ENCODE measurements at places on chromosomes 5 and 9.

- DNase-seq = no peak
These were observed 8.7 kb downstream of the ASTN2 start for GRCh38 chr9:117405950-117406705.

DNA sequence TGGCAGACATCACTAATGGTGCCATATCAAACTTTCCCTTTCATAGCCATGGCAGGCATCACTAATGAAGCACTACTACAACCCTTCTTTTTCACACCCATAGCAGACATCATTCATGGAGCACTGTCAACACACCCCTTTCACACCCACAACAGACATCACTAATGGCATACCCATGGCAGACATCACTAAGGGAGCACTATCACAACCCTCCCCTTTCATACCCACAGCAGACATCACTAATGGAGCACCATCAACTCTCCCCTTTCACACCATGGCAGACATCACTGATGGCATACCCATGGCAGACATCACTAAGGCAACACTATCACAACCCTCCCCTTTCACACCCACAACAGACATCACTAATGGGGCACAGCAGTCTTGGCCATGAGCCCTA is 33.7 kb downstream of the LAMC3 start:
- no peak for DNase-seq

DNA sequence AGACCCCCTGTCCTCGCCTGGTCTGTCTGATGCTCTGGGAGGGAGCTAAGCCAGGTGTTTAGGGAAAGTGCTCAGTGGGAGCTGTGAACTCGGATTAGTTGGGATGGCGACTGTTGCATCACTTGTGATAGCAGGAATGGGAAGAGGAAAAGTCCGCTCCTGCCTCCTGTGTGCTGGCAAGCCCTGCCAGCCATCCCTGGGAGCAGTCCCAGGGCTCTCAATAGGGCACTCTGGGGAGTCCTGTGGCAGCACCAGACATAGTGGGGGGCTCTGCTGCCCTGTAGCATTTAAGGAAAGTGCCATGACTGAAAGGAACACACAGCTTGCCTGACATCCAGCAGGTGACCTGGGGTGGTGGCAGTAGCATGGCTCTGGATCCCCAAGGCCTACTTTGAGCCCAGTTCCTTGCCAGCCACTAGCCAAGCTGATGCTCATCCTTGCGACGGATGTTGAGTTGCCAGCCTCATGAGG is 81.5 kb downstream of the AMBP start:
- DNase-seq = no peak

DNA sequence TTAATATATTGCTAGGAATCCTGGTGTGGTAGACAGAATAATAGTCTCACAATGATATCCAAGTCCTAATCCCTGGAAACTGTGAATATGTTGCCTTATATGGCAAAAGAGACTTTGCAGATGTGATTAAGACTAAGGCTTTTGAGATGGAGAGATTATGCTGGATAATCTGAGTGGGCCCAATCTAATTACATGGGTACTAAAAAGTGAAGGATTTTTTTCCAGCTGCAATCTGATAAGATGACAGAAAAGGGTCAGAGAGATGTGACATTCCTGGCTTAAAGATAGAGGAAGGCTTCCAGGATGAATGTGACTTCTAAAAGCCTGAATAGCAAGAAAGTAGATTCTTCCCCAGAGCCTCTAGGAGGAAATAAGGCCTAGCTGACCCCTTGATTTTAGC is 80.7 kb upstream of the MPDZ start:
- peak; percentile 4 for DNase-seq

- DNase-seq = no peak
These were observed 73.0 kb downstream of the TMEM161B start for GRCh38 chr5:88195636-88196035.

DNA sequence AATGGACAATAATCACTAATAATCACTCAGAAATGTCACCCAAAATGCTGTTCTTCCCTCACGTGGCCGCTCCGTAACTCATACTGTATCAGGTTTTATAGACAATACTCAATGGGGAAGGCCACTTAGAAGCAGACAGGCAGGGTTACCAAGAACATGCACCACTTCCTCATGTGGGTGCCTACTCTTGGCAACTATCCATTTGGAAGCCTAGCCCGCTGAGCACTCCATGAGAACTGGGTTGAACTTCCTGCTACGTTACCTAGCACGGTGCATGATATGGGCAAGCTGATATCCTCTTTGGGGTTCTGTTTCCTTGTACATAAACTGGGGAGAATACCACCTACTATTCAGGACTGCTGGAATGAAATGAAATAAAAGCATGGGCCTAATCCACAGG is 14.3 kb downstream of the DAP start:
- DNase-seq = no peak

DNA sequence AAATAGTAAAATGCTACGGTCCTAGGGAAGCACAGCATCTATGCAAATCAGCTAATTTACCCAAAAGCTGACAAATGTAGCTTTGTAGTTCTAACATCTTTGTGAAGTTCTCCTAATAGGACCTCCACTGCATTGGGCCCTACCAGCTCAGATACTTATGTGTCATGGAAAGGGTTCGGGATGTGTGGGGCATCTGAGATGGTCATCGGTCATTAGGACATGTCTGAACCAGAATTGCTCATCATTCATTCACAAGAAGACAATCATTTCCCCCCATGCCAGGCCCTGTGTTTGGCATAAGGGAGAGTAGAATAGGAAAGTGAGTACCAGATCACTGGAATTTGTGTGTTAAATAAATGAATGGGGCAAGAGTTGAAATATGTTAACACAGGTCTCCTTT is 35.7 kb downstream of the PWWP2A start:
- no peak for DNase-seq

- peak; percentile 70 for DNase-seq
These were observed 417 bp downstream of the SRD5A1 start for GRCh38 chr5:6633469-6634245.

- DNase-seq = peak; percentile 66
These were observed 2.0 kb upstream of the ADAMTS6 start for GRCh38 chr5:65483546-65484346.

DNA sequence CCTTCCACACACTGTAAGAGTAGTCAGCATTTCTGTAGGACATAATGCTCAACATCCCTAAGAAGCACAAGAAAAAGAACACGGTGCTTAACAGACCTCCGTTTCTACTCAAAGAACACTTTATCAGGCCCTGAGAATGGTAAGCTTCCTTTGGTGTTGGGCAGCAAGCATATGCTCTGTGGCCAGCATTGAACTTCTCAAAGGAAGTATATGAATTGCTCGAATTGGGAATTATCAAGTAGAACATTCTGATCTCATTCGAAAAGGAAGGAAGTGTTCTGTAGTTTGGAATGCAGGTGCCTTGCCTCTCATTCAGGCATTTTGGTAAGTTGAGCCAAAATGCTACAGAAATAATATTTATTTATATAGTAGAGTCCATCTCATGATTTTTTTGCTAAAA is 61.0 kb downstream of the C5 start:
- DNase-seq = no peak

- DNase-seq = peak; percentile 37
These were observed 384.6 kb downstream of the SPOCK1 start for GRCh38 chr5:137114529-137114928.

- DNase-seq = no peak
These were observed 11.1 kb upstream of the CTSL start for GRCh38 chr9:87714819-87715218.

GRCh38 chr5:170581211-170581610 is 77.4 kb downstream of the KCNIP1 start:
- no peak for DNase-seq

GRCh38 chr5:124737651-124738050 is 8.8 kb downstream of the ZNF608 start:
- DNase-seq = no peak

DNA sequence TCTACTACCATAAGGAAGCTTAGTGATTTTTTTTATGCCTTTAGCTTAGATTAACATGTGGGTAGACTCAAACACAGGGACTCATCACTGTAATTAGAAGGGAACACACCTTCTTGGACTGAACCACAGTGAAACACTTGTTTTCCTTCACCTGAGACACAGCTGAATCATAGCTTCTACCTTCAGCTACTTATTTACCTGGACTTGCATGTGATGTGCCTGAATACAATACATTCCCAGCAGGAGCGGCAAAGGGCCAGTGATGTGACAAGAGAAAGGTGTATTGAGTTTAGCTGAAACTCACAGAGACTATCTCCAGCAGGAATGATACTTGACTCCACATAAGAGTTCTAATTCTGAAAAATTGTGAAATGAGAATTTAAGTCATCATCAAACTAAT is 37.8 kb downstream of the GRAMD2B start:
- DNase-seq = no peak

DNA sequence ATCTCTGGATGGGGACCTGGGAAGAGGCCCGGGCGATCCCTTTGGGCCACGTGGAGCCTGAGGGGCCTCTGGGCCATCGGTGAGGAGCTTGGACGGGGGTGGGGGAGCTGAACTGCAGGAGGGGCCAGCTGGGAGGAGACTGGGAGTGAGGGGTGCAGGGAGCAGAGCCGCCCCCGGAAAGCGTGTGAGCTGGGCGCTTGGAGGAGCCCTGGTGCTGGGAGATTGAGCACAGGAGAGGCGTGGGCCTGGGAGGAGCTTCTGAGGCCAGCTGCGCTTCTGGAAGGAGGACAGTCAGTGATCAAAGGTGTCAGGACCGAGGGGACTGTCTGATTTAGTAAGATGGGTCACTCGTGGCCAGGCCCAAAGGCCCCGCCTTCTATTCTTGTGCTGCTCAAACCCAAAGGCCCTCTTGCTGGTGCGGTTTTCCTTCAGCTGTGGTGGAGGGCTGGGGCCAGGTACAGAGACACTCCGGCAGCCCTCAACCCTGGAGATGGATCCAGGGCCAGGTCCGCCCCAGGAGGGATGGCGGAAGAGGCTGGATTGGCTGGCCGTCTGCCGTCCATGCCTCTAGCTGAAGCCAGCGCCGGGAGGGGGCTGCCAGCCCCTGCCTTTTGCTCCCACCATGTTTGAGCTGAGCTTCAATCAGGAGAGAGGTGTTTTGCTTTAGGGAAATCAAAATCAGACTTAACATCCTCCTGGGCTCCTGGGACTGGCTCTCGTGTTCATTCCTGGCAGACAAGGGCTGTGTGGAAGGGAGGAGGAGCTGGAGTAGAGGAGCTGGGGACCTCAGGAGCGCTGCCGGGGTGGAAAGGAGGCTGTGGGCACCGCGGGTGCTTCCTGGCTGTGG is 21.6 kb downstream of the NCS1 start:
- DNase-seq = peak; percentile 69

DNA sequence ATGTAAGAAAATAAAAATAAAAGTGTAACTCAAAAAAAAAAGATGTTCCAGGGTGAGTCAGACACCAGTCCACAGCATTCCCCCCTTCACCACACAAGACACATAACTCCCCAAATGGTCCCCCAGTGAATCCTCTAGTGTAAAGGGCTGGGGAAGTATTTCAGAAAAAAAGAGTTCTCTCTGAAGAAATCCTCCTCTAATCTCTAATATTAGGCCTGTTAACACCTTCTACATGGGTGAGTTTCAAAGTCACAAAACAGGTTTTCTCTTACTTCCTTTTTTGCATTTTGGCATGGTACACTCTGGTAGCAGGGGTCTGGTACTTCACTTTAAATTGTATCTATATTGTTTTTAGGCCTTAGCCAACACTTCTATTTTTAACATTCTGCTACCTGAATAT is 28.2 kb downstream of the RNF145 start:
- no peak for DNase-seq

DNA sequence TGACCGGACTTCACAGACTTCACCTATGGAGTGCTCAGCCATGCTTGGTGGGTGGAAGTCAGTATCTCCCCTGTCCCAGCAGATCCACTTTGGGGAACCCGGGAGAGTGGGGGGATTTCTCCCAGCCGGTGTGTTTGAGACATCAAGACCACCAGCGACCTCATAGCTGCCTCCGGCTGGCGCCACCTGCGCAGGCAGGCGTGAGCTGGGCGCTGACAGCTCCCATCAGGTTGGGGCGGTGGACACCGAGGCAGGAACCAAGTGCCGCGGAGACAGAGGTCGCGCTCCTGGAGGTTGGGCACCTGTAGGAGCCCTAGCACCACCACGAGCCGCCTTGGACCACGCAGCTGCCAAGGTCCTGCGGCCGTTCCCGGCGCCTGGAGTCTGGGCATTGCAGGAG is 124.0 kb upstream of the LARP1 start:
- DNase-seq = no peak

DNA sequence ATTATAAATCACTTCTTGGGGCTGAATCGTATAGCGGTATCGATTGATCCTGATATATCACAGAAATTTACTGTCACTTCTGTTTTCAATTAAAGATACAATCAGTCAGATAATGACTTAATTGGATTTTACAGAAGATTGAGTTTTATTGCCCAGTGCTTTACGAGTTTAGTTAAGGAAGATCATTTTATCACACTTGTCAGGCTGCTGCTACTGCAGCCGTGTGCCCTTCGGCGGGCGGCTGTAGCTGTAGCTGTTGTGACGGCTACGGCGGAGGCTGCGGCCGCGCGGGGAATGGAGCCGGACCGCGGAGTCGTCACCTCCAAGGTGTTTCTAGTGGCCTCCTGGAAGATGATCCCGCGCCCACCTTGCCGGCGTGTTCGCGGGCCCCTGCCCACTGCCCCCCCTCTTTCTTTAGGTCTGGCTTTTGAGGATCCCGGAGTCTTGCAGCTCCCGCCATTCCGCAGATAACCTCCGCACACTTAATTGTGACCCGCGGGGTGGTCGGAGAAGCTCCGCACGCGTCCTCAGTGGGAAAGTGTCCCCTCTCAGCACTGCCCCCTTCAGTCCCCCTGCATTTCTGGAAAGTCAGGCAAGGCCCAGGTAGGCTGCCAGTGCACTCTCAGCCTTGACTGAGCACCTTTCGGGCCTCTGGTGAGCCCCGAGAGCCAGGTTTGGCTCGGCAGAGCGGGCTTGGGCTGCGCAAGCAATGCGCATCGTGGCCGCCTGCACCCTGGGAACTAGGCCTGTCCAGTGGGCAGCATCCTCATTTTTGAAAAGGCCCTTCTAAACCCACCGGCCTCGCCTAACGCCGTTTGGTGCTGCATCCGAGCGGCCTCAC is 6.9 kb upstream of the DMRT3 start:
- peak; percentile 29 for DNase-seq

- no peak for DNase-seq
These were observed 307.9 kb downstream of the CSNK1G3 start for GRCh38 chr5:123819833-123820232.

- no peak for DNase-seq
These were observed 192.6 kb downstream of the ESM1 start for GRCh38 chr5:54792611-54793404.

DNA sequence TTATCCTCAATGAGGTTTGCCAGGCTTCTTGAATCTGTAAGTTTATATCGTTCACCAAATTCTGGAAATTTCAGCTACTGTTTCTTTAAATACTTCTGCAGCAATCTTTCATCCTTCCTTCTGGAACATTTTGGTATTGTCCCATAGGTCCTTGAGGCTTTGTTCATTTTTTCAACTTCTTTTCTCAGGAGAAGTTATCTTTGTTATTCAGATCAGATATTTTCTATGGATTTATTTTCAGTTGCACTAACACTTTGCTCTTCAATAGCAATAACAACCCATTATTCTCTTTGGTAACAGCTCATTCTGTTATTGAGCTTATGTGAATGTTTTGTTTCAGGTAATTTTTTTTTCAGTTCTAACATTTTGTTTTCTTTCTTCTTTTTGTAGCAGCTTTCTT is 13.5 kb downstream of the SNX2 start:
- DNase-seq = no peak
